HuH-7.5 (cell line): ENCODE measurements at places on chromosomes 1 and 21.

- no peak for DNase-seq
Measured at GRCh38 chr1:82604524-82604923, 803.8 kb downstream of the ADGRL2 start.

GRCh38 chr21:41668051-41668541 is 98.8 kb downstream of the RIPK4 start:
- no peak for DNase-seq

DNA sequence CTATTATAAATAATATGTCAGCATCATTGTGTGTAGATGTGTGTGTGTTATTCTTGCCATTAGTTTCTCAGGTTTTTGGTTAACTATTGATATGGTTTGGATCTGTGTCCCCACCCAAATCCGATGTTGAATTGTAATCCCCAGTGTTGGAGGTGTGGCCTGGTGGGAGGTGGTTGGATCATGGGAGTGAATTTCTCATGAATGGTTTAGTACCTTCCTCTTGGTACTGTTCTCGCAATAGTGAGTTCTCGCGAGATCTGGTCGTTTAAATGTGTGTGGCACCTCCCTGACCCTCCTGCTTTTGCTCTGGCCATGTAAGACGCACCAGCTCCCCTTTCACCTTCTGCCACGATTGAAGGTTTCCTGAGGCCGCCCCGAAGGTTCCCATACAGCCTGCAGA is 9.6 kb upstream of the POFUT2 start:
- no peak for DNase-seq

DNA sequence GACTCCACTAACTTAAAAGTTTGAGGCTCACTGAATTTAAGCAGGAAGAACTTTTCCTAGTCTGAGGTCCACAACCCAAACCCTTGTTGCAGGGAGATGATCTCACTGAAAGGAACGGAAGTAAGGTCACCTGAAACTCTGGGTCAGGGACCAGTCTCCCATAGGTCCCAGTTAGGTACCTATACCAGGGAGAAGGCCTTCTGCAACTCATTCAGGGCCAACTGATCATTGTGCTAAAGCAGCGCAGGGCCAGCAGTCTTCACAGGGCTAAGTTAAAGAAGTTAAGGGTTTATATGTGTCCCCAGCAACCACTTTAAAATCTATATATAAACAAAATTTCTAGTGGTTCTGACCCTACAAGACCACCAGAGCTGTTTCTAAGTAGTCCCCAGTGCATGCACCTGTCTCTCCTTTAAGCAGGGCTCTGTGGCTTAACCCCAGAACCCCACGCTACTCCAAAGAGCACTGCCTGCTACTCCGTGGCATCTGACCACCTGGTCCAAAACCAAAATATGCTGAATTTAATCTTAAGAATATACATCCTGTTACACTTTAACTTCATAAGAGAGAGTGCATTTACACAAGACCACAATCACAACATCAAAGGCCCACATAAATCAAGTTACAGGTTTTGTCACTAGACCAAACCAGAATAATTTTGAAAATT is 2.8 kb downstream of the SRSF10 start:
- DNase-seq = no peak

DNA sequence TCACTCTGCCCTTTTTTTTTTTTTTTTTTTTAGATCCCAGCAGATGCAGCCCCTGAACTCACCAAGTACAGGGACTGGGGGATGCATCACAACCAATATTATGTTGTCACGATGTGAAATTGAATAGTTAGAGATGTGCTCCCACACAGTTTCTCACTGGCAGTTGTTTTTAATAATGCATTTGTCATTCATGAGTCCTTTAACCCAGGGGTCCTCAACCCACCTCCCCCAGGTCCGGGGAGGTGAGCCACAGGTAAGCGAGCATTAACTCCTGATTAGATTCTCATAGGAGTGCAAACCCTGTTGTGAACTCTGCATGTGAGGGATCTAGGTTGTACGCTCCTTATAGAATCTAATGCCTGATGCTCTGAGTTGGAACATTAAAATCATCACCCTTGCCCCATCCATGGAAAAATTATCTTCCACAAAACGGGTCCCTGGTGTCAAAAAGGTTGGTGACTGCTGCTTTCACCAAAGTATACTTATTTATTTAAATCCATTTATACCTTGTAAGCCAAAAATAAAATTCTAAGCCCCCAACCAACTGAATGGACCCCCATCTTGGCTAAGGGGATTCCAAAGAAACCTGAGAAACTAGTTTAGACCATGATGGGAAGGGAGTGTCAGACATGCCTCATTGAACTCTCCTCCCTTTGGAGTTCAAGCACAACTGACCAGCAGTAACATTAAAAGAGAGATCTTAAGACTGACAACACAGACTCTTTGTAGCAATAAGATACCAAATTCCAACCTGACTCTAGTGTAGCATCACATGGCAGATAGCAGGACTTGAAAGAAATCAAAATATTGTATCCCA is 119.3 kb upstream of the ATP1A1 start:
- DNase-seq = no peak

DNA sequence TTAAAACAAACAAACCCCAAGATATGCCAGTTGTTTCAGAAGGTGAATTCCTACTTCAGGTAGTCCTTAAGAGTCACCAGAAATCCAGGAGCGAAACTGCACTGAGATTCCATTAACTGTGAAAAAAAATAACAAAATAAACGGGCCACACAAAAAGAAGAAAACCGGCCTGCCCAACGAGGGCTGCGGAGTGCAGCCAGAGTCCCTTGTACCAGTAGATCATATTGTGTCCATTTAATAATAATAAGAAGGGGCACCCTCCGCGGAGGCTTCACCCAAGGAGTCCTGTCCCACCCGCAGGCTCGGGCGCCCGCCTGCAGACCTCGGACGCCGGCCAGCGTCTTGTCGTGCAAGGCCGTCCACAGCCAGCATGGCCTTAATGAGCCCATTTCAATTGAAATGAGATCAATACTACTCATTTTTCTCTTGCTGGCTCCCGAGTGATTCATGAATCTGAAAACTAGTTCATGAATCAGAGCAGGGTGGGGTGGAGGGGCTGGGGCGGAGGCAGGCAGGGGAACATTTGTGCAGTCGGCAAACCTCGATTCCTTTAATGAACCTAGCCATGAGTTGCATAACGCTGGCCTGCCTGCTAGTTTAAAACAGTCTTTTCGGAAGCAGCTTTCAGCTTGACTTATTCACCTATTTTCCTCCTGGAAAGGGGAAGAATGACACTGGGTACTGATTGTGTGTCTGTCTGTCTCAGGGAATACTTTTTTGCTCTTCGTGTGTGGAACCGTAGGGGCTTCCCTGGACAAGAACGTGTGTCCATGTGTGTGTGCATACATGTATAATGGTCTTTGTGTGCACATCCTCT is 113.1 kb upstream of the IRF2BP2 start:
- DNase-seq = no peak

DNA sequence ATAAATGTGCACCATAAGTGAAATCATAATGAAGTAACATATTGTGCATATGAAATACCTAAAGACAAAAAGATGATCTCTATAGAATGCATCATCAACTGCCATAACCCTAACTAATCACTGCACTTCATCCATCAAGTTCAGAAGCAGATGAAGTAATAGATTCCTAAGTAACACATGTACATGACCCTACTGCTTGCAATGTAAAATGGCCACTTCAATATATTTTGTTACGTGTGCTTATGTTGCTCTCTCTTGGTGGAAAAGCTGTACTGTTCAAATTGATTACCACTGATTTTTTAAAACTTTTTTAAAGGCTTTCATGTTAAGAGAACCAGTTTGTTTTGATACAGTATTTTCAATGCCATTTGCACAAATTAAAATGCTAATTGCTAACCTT is 141.8 kb downstream of the TTLL7 start:
- DNase-seq = no peak

GRCh38 chr1:160328184-160328583 is 14.9 kb downstream of the COPA start:
- DNase-seq = no peak

DNA sequence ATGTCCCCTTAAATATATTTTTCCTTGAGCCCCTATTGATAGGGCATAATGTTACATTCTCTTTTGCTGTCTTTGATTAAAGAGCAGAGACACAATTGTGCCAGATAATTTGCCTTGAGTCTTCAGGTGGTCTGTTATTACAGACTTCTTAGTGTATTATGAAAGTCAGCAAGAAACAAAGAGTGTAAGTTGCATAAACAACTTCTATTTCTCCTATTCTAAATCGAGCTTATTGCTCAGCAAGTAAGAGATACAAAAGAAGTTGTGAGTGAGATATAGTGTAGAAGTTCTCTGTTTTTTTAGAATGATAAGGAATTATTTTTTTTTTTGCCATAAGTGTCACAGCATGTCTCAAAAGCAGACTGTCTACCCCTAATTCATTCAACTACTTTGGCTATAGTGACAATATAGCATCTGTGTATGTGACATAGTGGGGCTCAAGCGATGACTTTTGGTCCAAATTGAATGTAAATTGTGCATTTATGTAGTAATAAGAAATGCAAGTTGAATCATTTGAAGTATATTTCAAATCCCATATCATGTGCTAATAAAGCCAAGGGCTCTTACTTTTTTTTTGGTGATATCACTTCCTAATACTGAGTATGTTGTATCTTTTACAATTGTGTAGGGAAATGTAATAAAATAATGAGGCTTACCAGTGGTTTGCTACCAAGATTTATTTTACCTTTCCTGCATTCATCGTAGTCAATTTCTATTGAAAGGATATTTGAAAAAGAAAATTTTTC is 81.3 kb downstream of the RGL1 start:
- DNase-seq = no peak

DNA sequence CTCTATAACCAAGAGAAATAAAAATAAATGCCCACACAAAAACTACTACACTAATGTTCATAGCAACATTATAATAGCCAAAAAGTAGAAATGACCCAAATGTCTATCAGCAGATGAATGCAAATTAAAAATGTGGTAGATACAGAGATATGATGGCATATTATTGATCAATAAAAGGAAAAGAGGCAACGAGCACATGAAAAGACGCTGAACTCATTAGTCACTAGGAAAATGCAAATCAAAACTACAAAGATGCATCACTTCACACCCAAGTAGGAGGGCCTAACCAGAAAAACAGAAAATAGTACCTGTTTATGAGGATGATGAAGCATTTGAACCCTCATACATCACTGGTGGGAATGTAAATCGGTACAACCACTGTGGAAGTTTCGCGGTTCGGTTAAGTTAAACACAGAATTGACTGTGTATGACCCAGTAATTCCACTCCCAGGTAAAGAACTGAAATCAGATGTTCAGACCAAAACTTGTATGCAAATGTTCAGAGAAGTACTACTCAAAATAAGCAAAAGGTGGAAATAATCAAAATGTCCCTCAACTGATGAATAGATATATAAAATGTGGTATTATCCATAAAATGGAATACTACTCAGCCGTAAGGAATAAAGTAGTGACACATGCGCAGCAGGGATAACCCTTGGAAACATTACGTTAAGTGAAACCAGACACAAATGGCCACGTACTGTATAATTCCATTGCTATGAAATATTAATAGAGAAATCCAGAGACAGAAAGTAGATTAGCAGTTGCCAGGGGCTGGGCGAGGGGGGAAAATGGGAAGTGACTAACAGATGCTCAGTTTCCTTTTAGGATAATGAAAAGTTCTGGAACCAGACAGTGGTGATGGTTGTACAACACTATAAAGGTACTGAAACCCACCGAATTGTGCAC is 3.1 kb downstream of the USP48 start:
- DNase-seq = no peak

- no peak for DNase-seq
Measured at GRCh38 chr1:165456114-165456513, 11.2 kb upstream of the RXRG start.

DNA sequence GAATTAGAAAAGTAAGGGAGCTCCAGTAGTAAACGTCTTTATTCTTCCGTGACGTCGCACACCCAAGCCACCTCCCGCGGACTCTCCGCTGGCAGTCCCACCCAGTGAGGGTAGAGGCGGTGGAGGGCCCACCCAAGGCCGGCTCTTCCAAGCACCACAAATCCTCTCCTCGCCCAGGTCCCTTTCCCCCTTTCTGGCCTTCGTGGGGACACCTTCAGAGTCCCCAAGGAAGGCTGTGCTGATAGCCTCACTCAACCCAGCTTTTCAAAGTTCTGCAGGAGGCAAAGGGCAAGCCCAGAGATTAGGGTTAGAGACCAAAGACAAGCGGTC is 349 bp upstream of the GPN2 start:
- DNase-seq = peak; percentile 42

DNA sequence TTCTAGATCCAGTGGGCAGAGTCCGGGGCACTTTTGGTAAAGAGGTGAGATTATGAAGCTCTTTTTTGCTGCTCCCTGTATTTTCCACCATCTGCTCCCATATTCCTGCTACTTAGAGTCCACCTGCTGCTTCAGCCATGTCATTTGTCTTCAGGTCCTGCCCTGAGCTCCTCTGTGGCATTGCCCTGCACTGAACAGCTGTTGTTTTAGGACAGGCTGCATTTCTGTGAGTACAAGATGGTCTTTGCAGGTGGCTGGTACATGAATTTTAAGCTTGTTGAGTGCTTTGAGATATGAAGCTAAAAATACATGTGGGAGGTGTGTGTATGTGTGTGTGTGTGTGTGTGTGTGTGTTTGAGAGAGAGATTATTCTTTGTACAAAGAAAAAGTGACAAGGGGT is 21.9 kb downstream of the MT1HL1 start:
- DNase-seq = no peak

DNA sequence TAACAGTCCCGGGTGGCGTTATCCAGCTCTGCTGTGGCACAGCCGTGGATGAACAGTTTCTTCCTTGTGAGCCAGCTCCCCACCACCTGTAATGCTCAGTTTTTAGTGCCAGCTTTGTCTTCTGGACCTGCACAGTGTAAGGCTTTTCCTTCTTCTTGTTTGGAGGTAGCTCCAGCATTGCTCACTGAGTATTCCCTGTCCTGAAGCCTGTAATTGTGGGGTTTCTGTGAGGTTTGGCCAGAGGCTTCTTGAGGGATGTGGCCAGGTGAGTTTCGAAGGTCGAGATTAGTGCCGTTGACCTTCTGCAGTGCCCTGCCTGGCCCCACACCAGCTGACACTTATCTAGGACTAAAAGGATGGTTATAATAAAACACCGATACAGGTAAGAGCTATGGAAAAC is 75.0 kb downstream of the PBX1 start:
- DNase-seq = no peak

- no peak for DNase-seq
Measured at GRCh38 chr1:114011796-114012195, 32.5 kb downstream of the OLFML3 start.

GRCh38 chr1:239282411-239282810 is 104.0 kb upstream of the CHRM3 start:
- DNase-seq = no peak

- DNase-seq = peak; percentile 88
Measured at GRCh38 chr1:983798-984475, 2.0 kb upstream of the PERM1 start.
